ENCODE measurements at places on chromosomes 13 and 19.

GRCh38 chr13:99741960-99742359 is 229.6 kb downstream of the ZIC5 start:
- DNase-seq = no peak

GRCh38 chr13:109812382-109812781 is 26.0 kb upstream of the IRS2 start:
- no peak for DNase-seq

DNA sequence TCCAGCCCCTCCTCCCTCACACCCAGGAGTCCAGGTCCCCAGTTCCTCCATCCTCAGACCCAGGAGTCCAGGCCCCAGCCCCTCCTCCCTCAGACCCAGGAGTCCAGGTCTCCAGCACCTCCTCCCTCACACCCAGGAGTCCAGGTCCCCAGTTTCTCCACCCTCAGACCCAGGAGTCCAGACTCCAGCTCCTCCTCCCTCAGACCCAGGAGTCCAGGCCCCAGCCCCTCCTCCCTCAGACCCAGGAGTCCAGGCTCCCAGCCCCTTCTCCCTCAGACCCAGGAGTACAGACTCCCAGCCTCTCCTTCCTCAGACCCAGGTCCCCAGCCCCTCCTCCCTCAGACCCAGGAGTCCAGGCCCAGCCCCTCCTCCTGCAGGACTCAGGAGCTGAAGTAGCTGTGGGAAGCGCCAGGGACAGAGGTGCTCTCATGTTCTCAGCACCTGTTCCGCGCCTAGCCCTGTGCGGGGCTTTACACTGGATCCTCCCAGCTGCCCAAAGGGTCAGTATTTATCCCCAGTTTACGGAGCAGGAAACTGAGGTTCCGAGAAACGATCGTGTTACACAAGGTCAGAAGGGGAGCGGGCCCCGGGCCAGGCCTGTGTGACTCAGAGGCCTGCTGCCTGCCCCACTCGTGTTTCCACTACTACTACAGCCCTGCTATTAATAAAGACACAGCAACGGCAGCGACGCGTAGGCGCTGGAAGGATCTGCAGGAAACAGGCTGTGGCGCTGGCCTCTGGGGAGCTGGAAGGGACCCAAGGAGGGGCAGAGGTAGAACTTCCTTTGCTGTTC is 1.7 kb upstream of the SBK3 start:
- no peak for DNase-seq

DNA sequence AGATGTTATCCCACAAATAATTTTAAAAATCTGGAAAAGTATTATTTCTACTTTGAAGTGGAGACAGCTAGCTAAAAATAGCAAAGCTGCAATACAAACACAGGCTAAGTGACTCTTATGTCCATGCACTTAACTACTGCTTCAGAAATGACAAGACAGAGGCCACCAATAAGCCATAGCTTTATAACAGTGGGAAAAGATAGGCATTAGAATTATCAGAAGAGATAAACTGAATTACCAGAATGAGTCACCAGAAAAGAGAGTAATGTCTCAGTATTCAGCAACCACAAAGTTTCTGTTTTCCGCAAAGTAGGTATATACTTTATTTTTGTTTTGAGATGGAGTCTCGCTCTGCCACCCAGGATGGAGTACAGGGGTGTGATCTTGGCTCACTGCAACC is 17.1 kb downstream of the CLN5 start:
- no peak for DNase-seq

- no peak for DNase-seq
Measured at GRCh38 chr13:108120302-108120701, 95.0 kb downstream of the LIG4 start.

GRCh38 chr19:56367829-56368711 is 25.3 kb downstream of the ZNF582 start:
- peak; percentile 40 for DNase-seq

DNA sequence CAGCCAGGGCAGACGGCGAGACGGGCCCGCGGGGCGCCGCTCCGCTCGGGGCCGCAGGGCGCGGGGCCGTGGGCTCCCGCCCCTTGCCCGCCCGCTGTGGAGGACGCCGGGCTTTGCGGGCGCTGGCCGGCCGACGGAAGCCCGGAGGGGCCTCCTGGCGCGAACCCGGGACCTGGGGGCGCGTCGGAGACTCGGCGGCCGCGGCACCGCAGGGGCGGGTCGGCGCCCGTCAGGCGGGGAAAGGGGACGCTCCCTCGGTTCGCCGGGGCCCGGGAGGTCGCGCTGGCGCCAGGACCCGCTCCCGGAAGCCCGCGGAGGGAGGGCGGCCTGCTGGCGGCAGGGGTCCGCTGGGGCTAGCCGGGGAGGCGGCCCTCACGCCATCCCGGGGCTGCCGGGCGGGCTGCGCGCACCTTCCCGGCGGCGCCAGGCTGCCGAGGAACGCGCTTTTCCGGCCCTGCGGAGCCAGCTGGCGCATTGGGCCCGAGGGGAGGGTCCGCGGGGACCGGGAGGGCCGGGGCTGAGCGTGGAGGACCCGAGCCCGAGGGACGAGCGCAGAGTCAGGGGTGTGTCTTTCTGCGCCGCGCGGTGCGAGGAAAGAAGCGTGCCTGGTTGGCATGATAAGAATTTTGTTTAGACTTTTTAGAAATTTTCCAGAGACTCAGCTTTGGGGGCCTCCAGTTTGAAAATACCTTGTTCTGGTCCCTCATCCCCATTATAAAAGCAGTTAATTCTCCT is 511 bp downstream of the GARRE1 start:
- peak; percentile 10 for DNase-seq

- DNase-seq = no peak
Measured at GRCh38 chr19:30804751-30805150, 432.6 kb downstream of the ZNF536 start.

- no peak for DNase-seq
Measured at GRCh38 chr13:24027494-24027893, 130.2 kb upstream of the C1QTNF9B start.

GRCh38 chr19:16853066-16853465 is 23.9 kb downstream of the SIN3B start:
- DNase-seq = no peak

Data from T-helper 2 cell (primary cell).